RPMI7951 (cell line): ENCODE measurements at places on chromosomes 7 and 10.
A peak's percentile ranks its signal among the peaks of the same experiment; 100 is the strongest.

DNA sequence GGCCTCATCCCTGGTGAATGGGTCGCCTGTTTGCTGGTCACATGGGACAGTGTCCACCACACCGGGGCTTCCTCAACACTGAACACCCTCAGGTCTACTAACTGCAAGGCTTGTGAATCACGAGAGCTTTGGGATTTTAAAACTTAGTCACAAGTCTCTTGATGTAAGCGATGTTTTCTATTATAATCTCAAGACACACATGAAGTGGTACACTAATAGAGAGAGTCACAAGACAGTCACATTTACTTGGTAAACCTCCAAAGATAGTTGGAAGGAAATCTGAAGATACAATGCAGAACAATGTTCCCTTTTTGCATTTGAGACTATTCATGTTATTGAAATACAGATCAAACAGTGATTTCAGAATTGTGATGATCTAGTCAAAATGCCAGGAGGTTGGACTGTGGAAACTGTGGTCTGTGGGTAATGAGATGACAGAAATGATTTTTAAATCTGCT is 233.1 kb upstream of the KLF6 start:
- peak; percentile 23 for DNase-seq

GRCh38 chr10:95537542-95537927 is 23.6 kb downstream of the SORBS1 start:
- no peak for DNase-seq

- no peak for DNase-seq
Observed at GRCh38 chr7:22066522-22066921, 120.8 kb upstream of the CDCA7L start.

DNA sequence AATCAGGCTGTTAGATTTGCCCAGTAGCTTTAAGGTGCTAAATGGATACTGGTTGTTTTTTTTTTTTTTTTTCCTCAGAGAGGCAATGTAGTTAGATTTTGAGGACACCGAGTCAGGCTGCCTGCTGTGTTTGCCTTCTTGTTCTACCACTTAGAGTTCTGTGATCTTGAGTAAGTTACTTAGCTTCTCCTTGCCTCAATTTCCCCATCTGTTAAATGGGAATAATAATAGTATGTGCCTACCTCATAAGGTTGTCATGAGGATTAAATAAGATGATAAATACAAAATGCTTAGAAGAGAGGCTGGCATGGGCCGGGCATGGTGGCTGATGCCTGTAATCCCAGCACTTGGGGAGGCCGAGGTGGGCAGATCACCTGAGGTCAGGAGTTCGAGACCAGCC is 14.6 kb downstream of the MORN4 start:
- no peak for DNase-seq

DNA sequence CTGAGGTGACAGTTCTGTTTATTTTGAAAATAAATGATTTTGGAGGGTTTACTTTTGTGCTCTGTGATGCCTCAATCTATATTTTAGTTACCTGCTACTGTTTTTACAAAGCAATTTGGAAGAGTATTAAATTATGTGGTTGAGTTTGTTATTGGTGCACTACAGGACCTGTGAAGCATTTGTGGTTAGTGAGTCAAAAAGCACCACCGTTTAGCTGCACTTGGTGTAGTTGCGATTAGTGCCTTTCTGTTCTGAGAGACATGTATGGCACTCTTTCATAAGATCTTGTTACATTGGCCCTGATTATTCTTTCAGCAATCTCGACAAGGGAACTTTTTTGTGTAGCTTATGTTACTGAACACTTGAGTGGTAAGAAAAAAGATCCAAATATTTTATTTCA is 132.2 kb downstream of the BBS9 start:
- DNase-seq: peak; percentile 37

- no peak for DNase-seq
Observed at GRCh38 chr10:25604591-25604990, 329.4 kb upstream of the MYO3A start.

DNA sequence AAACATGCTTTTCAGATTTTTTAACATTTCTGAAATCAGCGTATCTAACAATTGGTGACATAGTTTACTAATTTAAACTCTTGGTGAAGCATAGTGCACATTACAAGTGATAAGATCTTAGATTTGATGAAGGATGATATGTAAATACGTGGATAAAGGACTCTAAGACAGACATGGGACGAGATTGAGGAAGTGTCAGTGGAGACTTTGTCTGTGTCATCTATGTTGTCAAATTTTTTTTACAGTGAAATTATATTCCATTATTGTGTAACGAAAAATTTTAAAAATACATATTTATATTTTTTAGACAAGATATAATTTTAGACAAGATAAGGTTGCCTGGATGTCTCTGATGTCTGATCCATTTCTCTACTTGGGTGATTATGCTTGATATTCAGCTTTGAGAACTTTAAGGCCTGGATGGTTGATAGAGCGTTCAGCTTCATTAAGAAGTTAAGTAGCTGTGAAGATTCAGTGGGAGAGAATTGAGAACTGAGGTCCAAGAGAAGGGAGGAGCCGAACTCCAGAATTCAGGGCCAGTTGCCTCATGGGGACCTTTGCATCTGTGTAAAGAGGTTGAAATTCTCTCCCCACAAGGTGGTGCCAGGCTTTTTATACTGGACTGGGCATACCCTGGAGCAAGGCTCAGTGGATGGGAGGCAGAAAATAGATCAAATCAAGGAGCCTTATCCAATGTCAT is 62.7 kb downstream of the KAT6B start:
- no peak for DNase-seq

GRCh38 chr7:104497379-104497967 is 169.1 kb downstream of the LHFPL3 start:
- DNase-seq: no peak

DNA sequence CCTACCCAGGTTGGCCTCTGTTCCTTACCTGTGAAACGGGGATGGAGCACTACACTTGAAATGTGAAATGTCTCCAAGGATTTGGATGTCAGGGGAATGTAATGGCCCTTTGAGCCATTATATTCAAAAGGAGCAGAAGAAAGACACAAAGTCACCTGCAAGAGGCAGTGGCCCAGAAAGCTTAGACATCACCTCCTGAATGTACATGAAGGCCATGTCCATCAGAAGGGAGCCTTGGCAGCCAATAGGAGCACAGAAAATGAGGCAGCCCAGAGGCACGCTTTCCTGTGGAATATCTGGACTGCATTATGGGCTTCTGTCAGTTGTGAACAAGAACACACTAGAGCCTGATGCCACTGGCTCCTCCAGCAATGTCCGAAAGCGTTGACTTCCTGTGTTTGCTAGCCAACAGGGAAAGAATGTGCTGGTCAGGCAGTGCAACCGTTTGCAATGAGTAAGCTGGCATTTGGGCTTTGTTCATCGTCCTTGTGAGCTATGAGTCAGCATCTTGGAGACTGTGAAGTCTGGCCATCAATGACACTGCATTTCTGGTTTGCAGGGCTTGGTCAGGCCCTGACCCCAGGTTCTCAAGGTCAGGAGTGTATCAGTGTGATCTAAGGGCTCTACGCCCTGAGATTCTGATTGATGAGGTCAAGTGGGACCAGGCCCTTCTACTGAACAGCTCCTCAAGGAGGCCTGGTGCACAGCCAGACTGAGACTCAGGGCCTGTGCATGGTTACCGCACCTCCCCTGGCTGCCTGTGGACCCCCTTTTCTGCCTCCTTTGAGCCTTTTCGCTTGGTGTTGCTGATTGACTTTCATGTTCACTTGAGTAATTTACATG is 222.4 kb downstream of the RPS24 start:
- peak; percentile 97 for DNase-seq

DNA sequence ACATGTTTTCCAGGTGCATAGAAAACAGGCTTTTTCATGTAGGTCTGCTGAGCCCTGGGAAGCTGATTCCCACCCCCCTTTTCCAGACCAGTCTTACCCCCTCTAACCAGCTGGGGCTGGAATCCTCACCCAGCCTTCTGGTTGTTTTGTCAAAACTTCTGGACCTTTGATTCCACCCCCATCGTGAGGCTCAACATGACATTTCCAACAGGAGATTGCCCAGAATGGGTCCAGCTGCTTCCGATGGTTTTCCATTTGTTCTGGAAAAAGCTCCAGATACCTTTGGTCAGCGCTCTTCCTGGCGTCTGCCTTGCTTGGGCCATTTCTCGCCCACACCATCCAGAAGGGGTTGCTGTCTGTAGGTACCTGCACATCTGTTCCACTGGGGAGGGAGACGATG is 41.5 kb downstream of the MINDY4 start:
- no peak for DNase-seq

DNA sequence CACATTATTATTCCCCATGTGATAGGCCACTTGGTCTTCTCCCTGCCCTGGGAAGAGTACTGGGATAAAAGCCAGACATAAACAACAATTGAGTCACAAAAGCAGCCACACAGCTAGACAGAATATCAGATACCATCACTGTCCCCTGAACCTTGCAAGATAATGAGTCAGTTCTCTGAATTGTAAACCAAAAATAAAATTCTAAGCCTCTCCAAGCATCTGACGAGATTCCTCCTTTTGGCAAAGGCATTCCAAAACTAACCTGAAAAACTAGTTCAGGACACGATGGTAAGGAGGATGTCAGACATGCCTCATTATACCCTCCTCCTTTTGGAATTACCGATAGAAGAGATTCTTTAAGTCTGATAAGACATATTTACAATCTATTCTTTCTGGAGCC is 450.7 kb downstream of the HTR7 start:
- peak; percentile 78 for DNase-seq

DNA sequence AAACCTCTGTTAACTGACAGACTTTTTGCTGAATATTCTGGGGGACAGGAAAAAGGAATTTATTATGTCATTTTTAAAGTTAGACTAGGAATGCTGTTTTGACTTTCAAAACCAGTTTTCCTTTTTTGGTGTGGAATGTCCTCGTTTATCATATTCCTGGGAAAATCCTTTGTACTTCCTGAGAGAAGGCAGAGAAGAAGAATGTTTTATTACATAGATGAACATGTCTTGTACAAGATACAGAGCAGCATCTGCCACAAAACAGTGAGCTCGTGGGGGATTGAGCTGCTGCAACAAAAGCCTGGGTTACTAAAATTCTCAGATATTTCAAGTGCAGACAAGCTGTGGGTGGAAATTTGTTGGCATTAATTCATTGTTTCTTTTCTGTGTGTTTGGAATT is 20.2 kb downstream of the MCU start:
- no peak for DNase-seq

GRCh38 chr10:27783660-27784059 is 38.0 kb upstream of the MKX start:
- DNase-seq: peak; percentile 46

- no peak for DNase-seq
Observed at GRCh38 chr7:115113776-115114175, 191.9 kb downstream of the MDFIC start.

DNA sequence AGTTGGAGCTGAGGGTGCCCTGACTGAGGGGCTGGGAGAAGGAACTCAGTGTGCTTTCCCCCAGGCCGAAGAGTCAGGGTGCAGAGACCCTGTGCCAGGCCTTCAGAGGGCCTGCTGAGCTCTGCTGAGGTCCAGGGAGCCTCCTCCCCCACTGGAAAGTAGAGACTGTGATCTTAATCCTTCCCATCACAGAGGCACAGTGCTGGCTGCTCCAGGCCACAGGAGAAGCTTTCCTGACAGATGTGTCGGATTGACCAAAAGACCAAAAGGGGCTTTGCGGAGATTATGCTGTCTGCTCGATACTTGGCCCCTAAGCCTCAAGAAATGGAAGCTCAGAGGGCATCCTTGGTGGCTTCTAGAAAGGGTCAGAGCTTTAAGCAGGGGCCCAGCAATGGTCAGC is 32.9 kb upstream of the BTRC start:
- no peak for DNase-seq

- DNase-seq: no peak
Observed at GRCh38 chr10:103096130-103096529, 96.9 kb downstream of the NT5C2 start.

DNA sequence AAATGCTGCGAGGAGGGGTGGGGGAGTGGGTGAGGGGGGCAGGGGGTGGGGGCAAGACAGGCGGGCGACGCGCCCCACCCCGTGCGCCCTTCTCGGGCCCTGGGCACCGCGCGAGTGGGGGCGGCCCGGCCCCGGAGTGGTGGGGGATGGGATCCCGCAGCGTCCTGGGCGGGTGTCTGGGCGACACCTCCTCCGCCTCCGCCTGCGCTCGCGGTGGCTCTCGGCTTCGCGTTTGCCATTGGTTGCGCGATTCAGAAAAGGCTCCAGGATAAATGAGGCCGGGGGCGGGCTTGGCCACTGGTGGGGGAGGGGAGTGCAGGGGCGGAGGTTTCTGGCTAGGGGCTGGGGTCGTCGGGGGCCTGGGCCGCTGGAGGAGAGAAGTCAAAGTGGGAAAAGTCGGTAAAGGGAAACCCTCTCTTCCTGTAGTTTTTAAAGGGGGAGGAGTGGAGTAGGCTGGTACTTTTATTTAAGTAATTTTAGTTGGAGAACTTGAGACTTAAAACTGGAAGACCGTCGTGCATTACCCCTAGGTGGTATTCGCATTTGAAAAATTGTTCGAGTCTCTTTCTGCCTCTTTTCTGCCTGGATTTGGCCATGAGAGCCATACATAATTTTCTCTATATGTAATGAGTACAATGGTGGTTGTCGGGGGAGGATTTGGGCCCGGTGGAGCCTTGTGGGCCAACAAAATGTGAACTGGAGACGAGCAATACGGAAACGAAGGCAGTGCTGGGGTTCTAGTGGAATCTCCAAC is 992 bp upstream of the IGF2BP3 start:
- peak; percentile 88 for DNase-seq

GRCh38 chr10:71082960-71083715 is 129.2 kb upstream of the UNC5B start:
- DNase-seq: no peak

GRCh38 chr7:66119245-66119850 is 4.7 kb downstream of the CRCP start:
- DNase-seq: no peak

- DNase-seq: no peak
Observed at GRCh38 chr10:44032216-44032615, 352.7 kb downstream of the CXCL12 start.

GRCh38 chr7:151051108-151051507 is 2.8 kb downstream of the ASIC3 start:
- DNase-seq: peak; percentile 67

- DNase-seq: no peak
Observed at GRCh38 chr10:57624066-57624465, 643.6 kb downstream of the IPMK start.

GRCh38 chr7:18511351-18512140 is 16.0 kb downstream of the HDAC9 start:
- DNase-seq: peak; percentile 44

DNA sequence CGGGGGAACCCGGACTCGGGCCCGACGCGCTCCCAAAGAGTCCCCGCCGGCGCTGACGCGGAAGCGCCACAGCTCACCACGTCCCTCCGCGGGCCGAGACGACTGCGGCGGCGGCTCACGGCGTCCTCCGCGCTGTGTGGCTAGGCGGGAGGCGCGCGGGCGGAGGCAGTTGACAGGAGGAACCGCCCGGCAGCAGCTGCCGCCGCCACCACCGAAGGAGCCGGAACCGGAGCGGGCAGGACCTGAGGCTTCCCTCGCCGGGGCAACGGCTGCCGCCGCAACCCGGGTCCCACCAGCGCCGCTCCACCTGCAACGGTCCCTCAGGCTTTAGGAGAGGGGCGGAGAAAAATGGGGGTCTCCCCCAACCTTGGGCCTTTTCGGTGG is 334 bp downstream of the ZNF800 start:
- peak; percentile 67 for DNase-seq

DNA sequence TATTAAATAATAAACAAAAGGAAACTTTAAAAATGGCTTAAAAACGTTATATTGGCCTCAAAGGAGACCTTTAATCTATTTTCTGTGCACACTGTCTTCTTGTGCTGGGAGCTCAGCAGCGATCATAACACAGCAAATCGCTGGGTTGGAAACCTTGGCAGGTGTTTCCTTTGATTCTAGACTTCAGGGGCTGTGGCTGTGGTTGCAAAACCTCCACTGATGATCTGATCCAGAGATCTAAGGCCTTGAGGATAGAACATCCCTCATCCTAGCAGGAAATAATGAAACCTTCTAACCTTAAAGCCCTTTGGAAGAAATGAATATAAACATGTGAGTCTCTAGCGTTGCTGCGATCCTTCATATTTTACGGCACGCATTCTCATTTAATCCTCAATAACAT is 29.8 kb downstream of the CDHR3 start:
- DNase-seq: no peak
